Activated CD4-positive, alpha-beta T cell treated with anti-CD3 and anti-CD28 coated beads, Interleukin-2, amount 50 U/mL, for 48 hours (primary cell): ENCODE measurements at places on chromosomes 16 and 17.
A peak's percentile ranks its signal among the peaks of the same experiment; 100 is the strongest.

DNA sequence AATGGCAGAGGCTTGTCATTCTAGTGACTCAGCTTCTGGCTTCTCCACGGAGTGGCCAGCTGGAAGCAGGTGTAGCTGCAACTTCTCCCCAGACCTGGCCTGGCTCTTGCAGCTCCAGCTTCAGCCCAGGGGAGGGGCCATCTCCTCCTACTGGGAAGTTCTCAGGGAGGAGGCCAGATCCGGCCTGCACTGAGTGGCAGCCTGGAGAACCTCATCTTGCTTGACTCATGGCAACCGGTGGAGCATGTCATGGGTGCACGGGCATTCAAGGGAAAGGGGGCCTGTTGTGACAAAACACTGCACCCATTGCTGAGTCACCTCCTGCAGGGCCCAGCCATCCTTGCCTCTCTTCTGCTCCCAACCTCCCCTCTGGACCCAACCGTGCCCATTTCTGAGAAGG is 273.9 kb upstream of the MAF start:
- no peak for DNase-seq

- DNase-seq, result no peak
Observed at GRCh38 chr17:82318772-82319606, 1.6 kb upstream of the CD7 start.

DNA sequence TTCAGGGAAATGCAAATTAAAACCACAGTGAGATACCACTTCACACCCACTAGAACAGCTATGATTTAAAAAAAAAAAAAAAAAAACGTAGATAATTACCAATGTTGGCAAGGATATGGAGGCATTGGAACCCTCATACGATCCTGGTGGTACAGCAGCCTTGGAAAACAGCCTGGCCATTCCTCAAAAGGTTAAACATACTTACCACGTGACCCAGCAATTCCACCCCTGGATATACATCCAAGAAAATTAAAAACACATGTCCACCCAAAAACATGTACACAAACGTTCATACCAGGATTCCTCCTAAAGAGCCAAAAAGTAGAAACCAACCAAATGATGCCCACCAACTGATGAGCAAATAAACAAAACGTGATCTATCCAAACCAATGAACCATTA is 68.1 kb downstream of the GAS7 start:
- DNase-seq, result no peak

GRCh38 chr17:57363998-57364643 is 107.8 kb downstream of the MSI2 start:
- no peak for DNase-seq

GRCh38 chr16:58177353-58177710 is 20.6 kb downstream of the CSNK2A2 start:
- no peak for DNase-seq

- peak; percentile 76 for DNase-seq
Observed at GRCh38 chr17:49851387-49852291, 3.8 kb upstream of the TAC4 start.

DNA sequence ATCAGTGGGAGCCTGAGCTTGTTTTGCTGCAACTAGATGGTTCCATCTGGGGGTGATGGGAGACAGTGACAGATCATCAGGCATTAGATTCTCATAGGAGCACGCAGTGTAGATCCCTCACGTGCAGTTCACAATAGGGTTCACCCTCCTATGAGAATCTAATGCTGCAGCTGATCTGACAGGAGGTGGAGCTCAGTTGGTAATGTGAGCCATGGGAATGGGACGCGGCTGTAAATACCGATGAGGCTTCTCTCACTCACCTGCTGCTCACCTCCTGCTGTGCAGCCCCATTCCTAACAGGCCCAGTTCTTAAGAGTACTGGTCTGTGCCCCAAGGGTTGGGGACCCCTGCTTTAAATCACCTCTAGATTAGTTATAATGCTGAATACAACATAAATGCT is 137.5 kb upstream of the PLEKHM1 start:
- no peak for DNase-seq

GRCh38 chr16:66910175-66910940 is 8.3 kb downstream of the CDH16 start:
- DNase-seq, result no peak

GRCh38 chr16:87337262-87337771 is 20.1 kb upstream of the C16orf95 start:
- no peak for DNase-seq

DNA sequence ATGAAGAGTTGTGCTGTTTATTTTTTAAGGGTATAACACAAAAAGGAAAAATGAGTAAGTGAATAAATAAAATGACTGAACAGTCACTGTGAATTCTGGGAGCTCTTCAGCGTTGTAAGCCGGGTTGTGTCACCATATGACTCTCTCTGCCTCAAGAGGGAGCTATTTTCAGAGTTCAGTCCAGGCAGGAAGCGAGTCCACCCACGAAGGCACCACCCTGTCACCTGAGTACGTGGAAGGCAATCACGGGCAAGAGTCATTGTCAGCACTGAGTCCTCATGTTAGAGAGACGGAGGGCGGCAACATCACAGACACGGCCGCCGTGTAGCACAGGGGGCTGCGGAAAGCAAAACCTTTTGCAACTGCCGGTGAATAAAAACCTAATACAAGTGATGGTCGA is 227.6 kb downstream of the UTP18 start:
- peak; percentile 5 for DNase-seq

- no peak for DNase-seq
Observed at GRCh38 chr16:89436366-89436765, 54.0 kb downstream of the ANKRD11 start.

GRCh38 chr17:33292201-33292980 is 704 bp downstream of the ASIC2 start:
- peak; percentile 2 for DNase-seq

- DNase-seq, result no peak
Observed at GRCh38 chr17:66229783-66230538, 746 bp upstream of the APOH start.

DNA sequence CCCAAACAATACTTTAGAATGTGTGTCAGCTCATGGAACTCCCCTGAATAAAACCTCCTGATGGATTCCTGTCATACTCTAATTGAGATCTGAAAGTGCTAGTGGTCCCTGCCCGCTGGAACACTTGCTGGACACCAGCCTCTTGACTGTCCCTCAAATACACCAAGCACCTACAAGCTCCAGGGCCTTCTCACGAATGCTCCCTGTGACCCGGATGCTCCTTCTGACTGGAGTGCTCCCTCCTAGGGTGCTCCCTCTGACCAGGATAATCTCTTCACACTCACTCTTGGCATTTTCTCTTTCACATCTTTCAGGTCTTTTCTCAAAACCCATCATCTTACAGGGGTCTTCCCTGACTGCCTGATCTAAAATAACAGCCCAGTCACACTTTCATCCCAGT is 205.9 kb downstream of the SLC39A11 start:
- no peak for DNase-seq

DNA sequence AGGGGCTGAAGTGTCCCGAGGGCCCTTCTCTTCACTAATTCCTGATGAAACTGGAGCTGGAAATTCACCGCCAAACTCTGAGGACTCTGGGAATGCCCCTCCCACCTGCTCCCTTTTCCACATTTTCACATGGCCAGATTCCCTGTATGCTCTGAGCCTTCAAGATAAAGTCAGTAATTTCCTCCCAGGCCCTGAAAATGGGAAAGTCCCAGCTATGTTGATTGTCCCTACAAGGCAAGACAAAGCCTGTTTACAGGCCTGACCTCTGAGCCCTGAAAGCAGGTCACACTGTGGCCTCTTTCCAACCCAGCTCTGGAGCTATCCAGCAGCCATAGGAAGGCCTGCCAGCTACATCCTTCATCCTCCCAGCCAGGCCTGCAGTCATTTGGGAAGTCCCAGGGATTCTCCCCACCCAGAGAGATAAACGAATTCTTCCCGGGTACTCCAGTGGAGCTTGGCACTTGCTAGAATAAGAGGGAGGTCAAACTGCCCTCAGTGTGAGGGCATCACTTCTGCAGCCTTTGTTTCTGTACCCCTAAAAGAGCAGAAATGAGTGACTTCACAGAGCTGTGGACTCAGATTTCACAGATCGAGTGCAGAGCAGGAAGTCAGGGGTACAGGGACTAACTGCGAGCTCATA is 19.6 kb upstream of the CCL2 start:
- DNase-seq, result no peak

GRCh38 chr16:21264571-21265036 is 13.5 kb downstream of the CRYM start:
- no peak for DNase-seq

- no peak for DNase-seq
Observed at GRCh38 chr16:90026135-90026534, 6.9 kb upstream of the DBNDD1 start.
